ENCODE measurements at places on chromosomes 11 and 22.

DNA sequence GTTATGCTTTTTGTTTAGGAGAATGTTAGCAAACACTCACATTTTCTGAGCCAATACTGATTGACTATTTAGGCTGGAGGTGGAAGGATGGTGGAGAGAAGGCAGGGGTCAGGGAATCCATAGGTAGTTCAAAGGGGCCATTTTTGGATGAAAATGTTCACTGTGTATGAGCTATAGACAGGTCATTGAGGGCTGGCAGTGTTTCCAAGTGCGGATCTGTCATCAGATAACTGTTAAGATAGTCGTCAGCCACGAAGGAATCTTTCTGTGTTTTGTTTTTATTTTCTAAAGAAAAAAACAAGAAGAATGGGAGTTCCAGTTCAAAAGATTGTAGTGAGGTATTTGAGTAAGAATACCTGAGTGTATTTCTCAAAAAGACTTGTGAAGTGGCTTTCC is 3.1 kb downstream of the KCNJ5 start:
- DNase-seq: no peak

- no peak for DNase-seq
Measured at GRCh38 chr11:128837627-128838026, 29.5 kb downstream of the KCNJ1 start.

GRCh38 chr11:96472085-96472484 is 82.3 kb downstream of the JRKL start:
- no peak for DNase-seq

- DNase-seq: no peak
Measured at GRCh38 chr11:104943561-104943960, 24.8 kb downstream of the CASP4 start.

DNA sequence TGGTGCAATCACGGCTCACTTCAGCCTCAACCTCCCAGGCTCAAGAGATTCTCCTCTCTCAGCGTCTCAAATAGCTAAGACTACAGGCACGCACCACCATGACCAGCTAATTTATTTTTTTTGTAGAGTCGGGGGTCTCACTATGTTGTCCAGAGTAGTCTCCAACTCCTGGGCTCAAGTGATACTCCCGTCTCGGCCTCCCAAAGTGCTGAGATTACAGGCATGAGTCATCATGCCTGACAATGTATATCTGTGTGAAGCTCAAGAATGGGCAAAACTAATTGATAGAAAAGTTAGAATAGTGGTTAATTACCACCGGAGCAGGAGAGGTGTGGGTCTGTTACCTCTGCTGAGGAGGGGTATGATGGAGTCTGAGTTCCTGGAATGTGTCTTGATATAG is 9.1 kb upstream of the SLC43A3 start:
- no peak for DNase-seq

DNA sequence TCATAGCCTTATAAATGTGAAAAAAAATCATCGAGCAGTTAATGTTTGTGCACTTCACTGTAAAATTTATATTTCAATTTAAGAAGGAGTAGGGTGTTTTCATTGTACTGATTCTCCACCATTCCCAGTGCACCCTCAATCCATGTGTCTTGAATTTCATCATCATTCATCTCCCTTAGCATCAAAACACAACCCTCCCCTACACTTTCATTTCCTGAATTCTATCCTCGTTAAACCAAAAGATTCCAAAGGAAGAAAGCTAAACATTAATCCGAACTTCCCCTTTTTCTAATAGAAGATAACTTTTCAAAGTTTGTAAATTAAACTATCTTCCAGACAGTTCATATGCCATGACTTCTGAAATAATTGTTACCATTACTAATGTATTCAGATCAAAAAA is 34.1 kb upstream of the OR8B8 start:
- no peak for DNase-seq

DNA sequence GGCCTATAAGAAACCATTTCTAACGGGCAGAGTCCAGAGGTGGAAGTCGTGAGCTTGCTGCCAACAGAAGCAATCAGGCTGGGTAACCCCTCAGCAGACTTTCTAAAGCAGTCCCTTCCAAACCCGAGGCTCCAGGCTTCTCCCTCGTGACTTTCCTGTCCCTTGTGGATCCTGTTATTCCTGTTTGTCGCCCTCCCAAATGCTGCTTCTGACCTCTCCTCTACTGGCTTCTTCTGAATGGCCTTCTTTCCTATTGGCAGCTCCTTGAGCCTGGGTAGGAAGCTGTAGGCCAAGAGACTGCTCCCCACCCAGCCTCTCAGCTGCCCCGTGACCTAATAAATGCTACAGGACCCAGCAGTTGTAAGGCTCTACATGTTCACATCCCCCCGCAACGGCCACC is 35.0 kb downstream of the MAFF start:
- no peak for DNase-seq

GRCh38 chr11:12448131-12448939 is 71.0 kb downstream of the PARVA start:
- DNase-seq: no peak

GRCh38 chr11:119627286-119627685 is 101.7 kb downstream of the NECTIN1 start:
- DNase-seq: no peak

DNA sequence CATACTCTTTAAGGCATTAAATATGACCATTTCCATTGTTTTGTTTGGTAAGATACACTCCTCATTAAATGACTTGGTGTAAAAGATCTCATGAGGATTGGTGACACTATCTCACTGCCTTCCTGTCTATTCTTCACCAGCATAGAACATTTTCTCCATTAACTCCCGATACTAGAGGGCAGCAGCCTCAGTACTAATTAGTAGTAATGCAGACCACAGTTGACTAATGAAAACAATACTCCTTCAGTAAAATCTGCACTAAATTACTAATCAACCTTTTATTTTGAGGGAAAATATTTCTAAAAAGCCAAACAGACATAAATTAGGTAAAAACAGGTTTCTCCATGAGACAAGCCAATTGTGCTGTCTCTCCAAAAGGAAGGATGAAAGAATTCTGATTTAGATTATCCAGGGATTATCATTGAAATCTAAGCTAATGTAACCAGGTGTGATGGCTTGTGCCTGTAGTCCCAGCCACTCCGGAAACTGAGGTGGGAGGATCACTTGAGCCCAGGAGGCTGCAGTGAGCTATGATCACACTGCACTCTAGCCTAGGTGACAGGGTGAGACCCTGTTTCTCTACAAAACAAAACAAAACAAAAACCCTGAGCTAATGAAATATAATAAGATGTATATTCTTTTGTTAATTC is 9.4 kb downstream of the PGM2L1 start:
- DNase-seq: peak; percentile 8

DNA sequence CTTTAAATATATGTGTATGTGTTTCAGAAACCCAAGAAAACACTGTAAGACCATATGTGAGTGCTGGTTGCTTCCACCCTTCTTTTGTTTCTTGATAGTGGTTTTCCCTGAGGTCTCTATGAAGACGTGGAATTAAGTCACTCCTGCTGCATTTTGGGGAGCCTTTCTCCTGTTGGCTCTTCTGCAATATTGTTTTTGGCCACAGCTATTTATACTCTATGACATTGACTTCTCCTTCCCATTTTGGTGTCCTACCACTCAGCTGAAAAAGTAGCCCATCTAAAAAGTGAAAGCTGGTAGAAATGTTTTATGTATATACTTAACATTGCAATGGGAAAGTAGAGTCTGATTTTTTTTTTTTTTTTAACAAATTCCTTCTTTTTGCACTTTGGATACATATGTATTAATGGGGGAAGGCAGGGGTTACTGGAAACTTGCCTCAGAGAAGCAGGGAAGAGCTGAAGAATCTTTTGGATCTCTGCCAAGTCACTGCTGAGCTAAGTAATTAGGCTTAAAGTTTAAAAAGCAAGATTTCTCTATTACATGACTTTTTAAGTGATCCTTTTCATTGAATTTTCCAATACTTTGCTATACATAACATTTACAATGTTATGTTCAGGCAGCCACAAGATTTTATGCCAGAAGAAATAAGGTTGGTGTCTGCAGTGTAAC is 1.8 kb downstream of the TTC17 start:
- no peak for DNase-seq

DNA sequence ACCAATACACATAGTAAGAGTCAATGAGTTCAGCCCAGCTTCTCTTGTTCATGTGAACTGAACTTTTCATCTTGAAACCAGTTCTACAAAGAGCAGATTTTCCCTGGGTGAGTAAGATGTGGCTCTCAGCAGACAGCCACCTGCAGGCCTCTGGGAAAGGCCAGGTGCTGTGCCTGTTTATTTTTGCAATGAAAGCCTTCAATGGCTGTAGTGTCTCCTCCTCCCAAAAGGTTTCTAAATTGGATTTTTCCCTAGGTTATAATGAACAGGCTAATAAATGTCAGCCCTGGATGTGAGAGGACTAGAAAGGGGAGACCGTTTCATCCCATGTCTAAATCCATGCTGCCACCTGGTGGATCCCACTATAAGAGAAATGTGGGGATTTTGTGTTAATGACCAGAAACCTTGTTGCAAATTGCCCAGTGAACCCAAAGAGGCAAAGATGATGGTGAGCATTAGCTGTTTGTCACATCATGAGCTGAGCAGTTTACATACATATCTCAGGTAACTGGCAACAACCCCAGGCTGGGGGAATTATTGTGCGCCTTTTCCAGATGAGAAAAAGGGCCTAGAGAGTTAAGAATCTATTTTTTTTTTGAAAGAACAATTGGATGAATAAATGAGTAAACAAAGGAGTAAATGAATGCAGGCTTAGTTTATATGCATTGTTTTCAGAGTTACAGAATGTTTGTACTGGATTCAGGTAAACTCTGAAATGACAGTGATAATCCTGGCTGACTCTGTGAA is 12.7 kb downstream of the C11orf91 start:
- peak; percentile 33 for DNase-seq

DNA sequence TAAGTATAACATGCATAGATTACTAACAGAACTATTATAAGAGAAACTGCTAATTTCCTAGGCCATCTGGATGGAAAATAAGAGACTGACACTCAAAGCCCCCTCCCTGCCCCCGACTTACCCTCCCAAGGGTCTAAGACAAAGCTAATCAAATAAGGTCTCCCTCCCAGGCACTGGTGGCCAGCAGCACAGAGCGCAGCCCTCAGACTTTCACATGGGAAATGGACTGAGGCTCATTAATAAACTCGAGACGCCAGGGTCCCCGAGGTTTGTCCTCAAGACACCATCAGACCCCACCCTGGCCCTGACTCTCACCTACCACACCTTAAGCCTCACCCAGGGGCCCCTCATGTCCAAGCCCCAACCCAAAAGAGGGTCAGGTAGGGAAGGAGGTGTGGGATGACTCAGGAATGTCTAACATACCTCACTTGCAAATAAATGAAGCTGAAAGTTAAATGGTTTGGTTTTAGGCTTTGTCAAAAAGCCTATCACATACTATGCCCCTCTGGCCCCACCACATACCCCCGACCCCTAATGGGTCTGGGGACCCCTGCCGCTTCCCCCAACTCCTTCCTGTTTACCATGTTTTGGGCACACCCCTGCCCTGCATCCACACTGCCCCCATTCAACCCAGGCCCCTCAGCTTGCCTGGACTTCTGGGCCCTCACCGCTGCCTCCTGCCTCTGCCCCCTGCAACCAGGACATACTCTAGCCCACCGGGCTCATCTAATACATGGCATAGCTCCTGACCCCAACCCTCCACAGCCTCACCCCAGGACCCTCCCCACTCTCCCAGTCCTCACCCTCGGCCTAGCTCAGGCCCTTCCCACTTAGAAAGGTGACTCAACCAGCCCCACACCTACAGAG is 11.4 kb downstream of the ARAP1 start:
- DNase-seq: no peak

DNA sequence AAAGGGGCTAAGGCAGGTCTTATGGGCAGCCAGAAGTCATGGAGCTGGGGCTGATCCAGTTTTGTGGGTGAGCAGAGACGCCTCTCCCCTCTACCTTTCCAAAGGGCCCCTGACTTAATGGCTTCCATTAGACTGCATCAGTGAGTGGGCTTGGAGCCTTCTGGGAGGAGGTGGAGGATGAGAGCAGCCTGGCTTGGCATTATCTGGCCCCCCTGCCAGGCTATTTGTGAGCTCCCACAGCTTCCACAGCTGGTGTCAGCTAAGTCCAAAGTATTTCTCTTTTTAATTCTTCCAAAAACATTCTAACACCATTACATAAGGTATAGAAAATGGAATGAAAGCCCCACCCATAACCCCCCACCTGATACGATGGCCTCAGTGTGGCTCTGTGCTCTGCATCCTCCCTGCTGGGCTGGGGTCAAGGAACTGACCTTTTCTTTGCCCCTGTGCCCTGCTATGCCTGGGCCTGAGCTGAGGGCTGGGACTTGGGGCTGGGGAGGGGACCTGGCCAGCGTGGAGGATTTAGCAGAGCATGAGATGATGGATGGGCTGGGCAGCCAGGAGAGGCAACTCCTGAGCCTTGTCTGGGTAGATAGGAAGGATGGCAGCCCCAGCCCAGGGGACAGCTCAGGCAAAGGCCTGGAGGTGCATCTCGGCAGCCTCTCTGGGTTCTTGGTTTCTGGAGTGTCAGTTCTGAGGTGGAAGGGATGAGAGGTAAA is 4.0 kb downstream of the AIFM3 start:
- DNase-seq: no peak

Data from GM12878 (cell line).